Stimulated activated CD8-positive, alpha-beta memory T cell treated with anti-CD3 and anti-CD28 coated beads, Interleukin-4, amount 100 ng/mL, for 1 hour (primary cell): ENCODE measurements at places on chromosomes 13 and 19.

- DNase-seq = no peak
These were observed 199.6 kb downstream of the OXGR1 start for GRCh38 chr13:96794669-96795068.

GRCh38 chr13:38735665-38736440, 49.0 kb downstream of the FREM2 start:
- no peak for DNase-seq

DNA sequence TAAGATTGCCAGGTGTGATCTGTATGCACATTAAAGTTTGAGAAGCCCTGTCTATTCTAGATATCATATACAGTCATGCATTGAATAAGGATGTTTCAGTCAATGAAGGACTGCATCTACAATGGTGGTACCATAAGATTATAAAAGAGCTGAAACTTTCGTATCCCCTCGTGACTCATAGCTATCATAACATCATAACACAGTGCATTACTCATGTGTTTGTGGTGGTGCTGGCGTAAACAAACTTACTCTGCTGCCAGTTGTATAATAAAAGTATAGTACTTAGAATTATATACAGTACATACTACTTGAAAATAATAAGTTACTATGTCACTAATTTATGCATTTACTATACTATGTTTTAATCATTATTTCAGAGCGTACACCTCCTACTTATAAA, 489.3 kb downstream of the GPC6 start:
- DNase-seq = no peak

GRCh38 chr13:41370736-41371135, 59.7 kb downstream of the NAA16 start:
- DNase-seq = no peak

GRCh38 chr13:27199696-27200095, 28.1 kb upstream of the USP12 start:
- no peak for DNase-seq

DNA sequence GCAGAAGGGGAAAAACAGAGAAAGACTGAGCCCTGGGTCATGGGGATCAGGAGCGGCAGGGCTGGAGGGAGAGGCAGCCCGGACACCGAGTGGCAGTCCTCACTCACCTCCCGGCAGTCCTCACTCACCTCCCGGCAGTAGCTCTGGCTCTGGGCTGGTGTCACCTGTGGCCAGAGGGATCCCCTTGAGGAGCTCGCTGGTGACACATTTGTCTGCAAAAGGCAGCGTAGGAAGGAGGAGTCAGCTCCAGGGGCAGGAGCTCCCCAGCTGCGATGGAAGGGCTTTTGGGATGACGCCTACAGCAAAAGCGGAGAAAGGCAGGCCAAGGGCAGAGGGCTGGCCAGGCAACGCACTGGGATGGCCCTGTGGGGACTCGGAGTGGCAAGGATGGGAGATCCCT, 739 bp downstream of the EIF3G start:
- no peak for DNase-seq

DNA sequence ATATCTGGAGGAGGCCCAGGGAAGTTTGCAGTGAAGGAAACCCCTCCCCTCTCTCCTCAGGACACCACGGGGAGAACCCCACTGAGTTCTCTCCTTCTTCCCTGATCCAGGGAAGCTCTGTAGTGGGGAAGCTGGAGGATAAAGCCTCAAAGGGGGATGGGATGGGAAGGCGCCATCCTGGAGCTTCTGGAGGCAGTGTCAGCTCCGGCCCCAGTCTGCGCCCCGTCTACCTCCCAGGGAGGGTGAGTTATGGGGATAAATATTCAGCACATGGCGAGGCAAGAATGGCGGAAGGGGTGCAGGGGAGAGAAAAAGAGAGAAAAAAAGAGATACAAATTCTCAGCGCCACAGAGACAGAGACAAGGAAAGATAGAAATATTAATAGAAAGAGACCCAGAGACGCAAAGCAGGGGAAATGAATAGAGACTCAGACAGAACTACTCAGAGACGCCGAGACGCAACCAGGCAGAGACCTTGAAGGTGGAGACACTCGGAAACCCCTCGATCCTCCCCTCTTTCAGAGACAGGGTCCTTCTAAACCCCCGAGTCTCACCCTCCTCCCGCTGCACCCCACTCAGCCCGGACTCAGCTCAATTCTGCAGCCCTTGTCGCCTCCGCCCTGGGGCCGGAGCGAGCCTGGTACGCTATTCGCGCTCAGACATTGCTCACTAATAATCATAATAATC, 23.6 kb downstream of the OLFM2 start:
- DNase-seq = no peak

DNA sequence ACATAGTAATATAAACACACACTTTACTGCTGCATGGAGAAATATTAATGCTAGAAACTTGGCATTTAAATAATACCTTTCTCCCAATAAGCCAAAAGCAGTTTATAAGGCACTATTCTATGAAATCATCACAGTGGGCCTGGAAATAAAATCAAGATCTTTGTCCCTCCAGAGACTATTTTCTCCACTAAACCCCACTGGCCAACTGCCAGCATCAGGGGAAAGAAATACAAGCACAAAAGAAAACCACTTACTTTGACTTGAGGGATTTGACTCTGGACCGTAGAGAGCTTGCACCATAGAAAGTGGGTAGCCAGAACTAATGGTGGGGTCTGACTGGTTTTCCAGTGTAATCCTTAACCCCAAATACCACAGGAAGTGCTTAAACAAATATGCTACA, 71.9 kb downstream of the DCLK1 start:
- no peak for DNase-seq

DNA sequence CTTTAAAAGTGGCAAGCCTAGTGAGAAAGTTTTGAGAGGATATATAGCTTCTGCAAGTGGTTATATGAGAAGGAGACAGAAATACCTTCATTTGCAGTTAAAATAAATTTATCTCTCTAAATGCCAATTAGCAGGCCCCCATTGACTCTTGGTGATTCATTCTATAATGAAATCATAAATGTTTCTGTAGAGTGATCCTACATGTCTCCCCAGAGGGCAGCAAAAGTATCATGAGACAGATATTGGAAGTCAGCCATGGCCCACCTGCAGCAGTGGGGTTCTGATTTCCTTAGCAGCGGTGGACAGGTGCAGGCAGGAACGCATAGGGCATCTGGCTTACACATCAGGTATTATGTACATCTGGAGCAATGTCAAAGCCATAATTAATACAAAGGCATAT, 385.4 kb upstream of the SLC10A2 start:
- no peak for DNase-seq

- no peak for DNase-seq
These were observed 154.5 kb upstream of the SOX1 start for GRCh38 chr13:111912453-111912866.

DNA sequence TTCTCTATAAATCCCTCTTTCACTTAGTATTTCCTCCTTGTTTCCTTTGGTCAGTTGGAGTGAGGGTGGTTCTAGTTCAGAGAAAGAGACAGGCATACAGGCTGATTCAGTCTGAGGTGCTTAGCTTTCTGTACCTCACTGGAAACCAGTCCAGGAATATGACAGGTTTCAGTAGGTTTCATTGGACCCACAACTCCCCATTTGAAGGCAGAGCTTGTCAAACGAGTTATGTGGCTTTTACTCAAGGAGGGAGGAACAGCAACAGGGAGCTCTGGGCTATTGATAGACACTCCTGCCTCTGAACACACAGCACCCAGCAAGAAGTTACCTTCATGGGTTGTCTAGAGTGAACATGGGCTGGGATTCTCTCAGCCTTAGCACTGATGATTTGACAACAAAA, 14.5 kb downstream of the ACTN4 start:
- no peak for DNase-seq
